ENCODE measurements at places on chromosomes 5 and 9.

- no peak for DNase-seq
Measured at GRCh38 chr9:18921366-18922075, 111.5 kb downstream of the SAXO1 start.

GRCh38 chr9:93601063-93601462, 24.7 kb downstream of the PHF2 start:
- DNase-seq: no peak

DNA sequence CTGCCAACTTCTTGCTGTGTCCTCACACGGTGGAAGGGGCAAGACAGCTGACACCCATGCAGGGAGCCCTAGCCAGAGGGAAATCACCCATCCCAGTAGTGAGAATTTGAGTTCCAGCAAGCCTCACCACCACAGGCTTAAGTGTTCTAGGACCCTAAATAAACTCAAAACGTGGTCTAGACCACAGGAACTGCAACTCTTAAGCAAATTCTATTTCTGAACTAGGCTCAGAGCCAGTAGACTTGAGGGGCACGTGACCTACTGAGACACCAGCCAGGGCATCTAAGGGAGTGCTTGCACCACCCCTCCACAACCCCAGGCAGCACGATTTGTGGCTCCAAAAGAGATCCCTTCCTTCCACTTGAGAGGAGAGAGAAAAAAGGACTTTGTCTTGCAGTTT, 96.0 kb upstream of the PHF24 start:
- no peak for DNase-seq

DNA sequence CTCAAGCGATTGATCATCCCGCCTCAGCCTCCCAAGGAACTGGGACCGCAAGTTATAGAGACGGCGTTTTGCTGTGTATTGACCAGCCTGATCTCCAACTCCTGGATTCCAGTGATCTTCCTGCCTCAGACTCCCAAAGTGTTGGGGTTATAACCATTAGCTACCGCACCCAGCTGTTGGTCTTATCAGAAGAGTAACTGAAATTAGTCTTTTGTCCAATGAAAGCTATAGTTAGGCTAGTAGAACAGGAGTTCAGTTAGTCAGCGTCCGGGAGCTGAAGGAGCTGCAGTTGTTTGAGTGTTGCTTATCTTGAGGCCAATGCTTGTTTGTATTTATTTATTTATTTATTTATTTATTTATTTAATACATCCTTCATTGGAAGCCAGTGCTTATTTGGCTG, 3.2 kb upstream of the MIGA2 start:
- DNase-seq: no peak

DNA sequence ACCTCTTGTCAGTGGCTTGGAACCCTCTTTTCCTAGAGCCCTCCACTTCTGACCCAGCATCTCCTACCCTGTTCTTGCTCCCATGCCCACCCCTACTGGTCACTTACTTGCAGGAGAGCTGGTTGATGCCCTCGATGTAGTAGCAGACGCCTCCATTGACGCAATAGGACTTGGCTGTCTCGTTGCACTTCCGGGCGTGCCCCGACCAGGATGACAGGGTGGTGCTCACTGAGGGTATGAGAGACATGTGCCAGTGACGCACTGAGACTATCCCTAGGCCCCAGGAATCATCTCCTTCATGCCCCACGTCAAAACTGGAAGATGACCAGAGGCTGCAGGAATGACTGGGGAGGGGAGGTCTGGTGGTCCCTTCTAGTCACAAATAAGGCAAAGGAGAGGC, 76.0 kb downstream of the PSD2 start:
- DNase-seq: no peak

DNA sequence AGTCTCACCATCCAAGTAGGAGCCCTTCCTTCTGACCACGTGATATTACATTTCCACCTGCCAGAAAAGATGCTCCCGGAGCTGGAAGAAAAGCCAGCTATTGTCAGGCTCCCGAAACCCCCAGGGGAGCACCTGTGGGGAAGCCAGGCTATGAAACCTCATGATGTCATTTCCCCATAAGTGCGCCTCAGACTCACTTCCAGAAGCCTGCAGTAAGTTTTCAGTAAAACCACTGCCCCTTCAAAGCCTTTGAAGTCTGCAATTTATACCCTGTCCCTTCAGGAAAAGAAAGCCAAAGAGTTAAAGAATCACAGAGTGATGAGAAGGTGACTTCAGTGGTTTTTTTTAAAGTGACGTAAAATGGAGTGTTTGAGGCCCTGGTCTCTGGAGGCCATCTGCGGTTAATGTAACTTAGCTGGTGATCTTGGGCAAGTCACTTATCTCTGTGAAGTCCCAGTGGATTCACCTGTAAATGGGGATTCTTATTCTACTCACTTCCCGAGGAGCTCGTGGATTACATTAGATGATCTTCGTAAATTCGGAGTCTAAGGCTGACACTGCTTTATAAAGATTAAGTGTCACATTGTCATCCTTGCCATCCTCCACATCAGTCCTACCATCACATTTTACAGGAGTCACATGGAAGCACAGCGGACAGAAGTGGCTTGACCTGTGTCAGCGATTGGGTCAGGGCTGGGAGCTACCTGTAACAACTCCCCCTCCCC, 2.6 kb upstream of the SEMA6A start:
- no peak for DNase-seq

DNA sequence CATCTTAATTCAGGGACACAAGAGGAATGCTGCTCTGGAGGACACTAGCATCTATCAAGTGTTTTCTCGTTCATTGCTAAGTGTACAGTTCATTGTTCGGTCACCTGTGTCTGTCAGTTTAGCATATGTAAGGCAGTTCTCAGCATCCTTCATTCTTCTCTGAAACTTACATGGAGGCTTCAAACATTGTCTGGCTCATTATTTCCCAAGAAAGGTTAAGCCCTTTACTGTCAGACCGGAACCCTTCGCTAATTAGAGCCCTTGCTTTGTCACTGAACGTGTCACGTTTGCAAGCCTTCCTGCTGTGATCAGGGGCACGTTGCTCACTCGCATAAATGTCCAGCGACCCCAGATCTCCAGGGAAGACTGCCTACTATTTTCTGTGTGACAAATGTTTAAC, 62.3 kb upstream of the RIOK2 start:
- no peak for DNase-seq
